ENCODE measurements at places on chromosomes 7 and 10.

DNA sequence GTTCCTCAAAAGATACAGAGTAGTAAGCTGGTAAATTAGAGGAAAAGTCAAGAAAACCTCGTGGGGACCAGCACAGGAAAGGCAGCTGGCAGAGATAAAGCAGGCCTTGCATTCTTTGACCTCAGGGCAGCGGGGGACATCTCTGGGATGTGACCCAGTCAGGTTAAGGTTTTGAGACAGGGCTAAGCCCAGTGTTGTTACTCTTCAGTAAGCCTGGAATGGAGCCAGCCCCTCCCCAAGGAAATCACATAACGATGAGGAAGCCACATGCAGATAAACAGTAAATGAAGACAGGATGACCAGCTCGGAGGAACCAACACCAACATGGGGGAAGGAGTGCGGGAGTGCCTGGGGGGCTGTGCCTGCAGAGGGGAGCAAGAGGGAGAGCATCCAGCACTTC, 99.6 kb downstream of the JAZF1 start:
- no peak for DNase-seq

DNA sequence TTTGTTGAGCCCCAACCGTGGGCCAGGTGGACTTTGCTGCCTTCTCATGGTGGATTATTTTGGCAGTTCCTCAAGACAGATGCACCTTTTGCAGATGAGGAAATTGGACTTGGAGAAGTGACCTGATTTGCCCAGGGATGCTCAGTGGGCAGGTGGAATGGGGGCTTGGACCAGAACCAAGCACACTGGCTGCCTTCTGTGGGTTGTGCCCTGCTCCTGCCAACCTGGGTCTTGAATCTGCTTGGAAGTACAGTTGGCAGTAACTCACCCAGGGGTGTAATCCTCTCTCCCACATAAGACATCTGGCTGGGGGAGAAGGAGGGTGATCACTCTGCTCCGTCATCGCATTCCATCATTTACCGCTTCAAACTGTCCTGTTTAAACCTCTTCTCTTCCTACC, 110.5 kb upstream of the GPR26 start:
- no peak for DNase-seq

- no peak for DNase-seq
These were observed 252.9 kb downstream of the SNX13 start for GRCh38 chr7:17687361-17687760.

- no peak for DNase-seq
These were observed 189.2 kb upstream of the GLI3 start for GRCh38 chr7:42426163-42426562.

- DNase-seq, result no peak
These were observed 25.7 kb upstream of the PLA2G12B start for GRCh38 chr10:72980348-72980747.

GRCh38 chr10:44981172-44982113, 2.8 kb upstream of the DEPP1 start:
- DNase-seq, result no peak

DNA sequence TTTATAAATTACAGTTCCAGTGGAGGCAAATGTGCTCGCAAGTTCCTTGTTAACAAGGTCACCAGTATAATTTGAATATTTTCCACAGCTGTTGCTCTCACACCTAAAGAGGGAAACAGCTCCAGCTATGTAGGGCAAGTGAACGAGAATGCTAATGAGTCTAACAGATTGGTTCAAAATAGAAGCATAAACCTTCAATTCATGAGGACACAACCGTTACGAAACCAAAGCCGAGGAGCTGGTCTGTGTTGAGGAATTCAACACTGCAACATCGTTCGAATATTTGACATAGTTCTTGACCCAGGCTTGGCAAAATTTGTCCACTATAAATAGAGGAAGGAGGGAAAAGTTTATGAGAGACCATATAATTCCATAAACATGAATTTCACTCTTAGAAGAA, 161.3 kb downstream of the KLF6 start:
- DNase-seq, result no peak

DNA sequence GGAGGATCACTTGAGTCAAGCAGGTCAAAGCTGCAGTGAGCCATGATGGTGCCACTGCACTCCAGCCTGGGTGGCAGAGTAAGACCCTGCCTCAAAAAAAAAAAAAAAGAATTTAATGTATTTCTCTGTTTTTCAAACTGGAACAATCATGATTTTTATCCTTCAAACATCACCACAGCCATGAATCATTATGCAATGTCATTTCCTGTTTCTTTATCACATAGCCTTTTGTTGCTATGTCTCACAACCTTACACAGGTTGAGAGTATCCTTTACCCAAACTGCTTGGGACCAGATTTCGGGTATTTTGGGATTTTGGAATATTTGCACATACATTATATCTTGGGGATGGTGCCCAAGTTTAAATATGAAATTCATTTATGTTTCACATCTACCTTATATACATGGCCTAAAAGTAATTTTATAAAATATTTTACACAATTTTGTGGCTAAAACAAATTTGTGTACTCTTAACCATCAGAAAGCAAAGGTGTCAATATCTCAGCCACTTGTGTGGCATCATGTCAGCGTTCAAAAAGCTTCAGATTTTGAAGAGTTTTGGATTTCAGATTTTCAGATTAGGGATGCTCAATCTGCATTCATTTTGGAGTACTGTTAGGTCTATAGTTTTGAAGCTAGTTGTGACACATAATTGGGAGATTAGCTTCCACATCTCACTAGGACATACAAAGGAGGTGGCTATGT, 8.2 kb downstream of the NT5C3A start:
- no peak for DNase-seq

DNA sequence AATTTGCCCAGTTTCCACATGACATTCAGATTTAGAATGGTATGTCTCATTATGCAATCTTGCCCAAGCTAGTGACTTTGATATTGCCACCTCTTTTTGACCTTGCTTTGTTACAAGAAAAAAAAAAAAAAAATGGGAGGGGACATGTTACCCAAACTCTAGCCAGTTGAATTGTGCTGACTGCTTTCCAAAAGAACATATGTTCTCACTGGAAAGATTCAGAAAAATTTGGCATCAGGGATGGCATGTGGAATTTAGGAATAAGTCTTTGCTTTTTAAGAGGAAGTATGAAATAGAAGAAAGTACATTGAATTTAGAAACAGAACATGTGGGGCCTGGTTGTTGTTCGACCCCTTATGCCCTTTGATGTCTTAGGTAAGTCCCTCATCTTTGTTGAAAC, 846.8 kb downstream of the NRG3 start:
- no peak for DNase-seq

GRCh38 chr7:74047804-74048380, 19.9 kb downstream of the ELN start:
- DNase-seq, result no peak

GRCh38 chr10:24249829-24250415, 41.0 kb downstream of the KIAA1217 start:
- DNase-seq, result no peak

DNA sequence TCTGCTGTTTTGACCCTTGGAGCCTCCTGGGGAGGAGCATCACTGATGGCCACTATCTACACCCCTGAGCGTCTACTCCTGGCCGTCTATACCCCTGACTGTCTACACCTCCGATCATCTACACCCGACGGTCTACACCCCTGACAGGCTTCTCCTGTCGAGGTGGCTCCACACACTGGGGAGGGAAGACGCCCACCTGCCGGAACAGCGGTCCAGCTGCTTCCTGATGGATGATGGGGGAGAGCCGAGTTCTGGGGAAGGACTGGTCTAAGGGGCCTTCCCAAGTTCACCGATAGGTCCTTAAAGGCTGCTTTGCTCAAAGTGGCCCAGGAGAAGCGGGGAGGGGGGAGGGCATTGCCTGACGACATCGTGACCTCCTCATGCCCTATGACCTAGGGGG, 39.4 kb downstream of the GBX1 start:
- DNase-seq, result no peak

- no peak for DNase-seq
These were observed 73.6 kb downstream of the ELFN1 start for GRCh38 chr7:1743481-1744230.

DNA sequence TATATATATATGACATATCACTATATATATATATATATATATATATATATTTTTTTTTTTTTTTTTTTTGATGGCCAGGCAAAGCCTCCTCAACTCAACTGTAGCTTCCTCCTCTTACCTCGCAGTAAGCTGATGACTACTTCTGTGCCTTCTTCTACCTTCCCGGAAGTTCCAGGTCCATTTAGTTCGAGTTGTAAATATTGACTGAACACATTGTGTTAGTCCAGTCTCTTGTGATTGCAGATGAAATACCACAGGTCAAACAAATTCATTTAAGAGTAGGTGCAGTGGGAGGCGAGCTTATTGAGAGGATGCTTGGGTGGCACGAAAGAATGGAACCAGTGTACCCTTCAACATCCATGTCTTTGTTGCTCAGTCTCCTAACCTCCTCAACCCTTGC, 144.6 kb downstream of the ST7 start:
- no peak for DNase-seq

DNA sequence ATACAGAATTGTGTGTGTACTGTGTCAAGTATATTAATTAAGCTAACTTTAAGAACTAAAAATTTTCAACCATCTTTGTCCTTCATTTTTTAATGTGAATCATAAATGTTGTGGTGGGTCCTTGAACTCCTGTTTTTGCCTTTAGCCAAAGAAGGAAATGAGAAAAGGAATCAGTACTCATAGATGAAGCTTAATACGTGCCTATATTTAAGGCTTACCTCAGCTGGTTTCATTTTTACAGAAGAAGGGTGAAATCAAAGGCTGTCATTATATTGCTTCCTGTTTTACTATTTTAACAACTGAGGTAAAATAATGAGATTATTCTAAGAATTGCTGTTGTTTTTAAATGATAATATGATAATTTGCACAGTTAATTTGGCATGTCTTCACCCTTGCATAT, 6.3 kb upstream of the SNX13 start:
- DNase-seq, result no peak

GRCh38 chr7:29349362-29349761, 154.8 kb downstream of the CHN2 start:
- DNase-seq, result no peak

DNA sequence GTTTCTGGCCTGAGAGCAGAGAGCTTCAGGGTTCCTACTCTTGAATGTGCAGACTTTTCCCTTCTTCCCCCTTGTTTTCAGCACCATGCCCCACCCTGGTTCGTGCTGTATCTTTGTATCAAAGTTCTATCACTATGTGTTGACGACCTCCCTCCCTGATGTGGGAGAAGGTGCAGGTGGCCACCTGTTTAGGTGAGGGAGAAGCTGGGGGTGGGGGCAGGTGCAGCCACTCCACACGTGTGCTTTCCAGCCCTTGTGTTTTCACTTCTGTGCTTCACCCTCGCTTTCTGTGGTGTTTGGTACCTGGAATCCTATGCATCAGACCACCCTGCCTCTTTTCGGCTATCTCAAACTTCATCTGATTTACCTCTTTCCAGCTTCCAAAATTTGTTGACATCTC, 19.6 kb upstream of the SUV39H2 start:
- no peak for DNase-seq

- no peak for DNase-seq
These were observed 28.1 kb downstream of the BLNK start for GRCh38 chr10:96243296-96243695.

GRCh38 chr7:117085275-117085674, 132.0 kb downstream of the ST7 start:
- DNase-seq, result no peak

DNA sequence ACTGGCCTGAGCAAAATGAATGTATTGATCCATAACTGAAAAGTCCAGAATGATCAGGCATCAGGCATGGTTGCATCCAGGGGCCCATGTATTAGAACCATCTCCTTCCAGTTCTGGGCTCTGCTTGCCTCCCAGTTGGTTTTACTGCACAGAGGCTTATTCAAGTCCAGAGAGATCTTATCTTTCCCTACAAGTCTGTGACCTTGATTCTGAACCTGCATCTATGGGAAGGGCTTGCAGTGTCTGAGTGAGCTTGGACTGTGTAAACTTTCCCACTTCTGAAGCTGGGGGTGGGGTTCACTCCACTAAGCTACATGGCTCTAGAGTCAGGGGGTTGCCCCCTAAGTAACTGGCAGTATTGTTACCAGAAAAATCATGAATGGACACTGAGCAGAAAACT, 136.2 kb downstream of the TCF7L2 start:
- no peak for DNase-seq

GRCh38 chr10:30811276-30812017, 181.9 kb upstream of the LYZL2 start:
- no peak for DNase-seq

DNA sequence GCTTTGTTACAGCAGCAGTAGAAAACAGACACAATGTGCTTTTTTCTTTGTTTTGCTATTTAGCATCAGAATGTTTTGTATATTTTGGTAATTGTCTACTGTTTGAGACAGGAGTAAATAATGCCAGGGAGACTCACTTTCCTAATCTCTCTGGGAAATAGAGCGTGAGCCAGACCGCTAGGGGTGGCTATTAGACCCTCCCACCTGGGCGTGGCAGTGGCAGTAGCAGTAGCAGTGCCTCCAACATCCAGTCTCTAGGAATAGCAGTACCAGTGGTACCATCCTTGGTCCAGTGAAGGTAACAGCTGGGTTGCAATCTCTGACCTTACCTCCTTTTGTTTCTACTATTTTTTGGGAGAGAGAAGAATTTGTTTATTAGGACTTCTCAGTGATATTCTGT, 165.7 kb upstream of the MAGI2 start:
- no peak for DNase-seq

GRCh38 chr10:87740254-87740655, 77.8 kb downstream of the ATAD1 start:
- DNase-seq, result no peak

- DNase-seq, result no peak
These were observed 53.0 kb upstream of the PPP1R17 start for GRCh38 chr7:31633894-31634494.

GRCh38 chr7:96691702-96692101, 17.9 kb downstream of the SEM1 start:
- no peak for DNase-seq

GRCh38 chr7:101015626-101016025, 4.3 kb upstream of the MUC17 start:
- no peak for DNase-seq

- DNase-seq, result no peak
These were observed 25.5 kb downstream of the RBM17 start for GRCh38 chr10:6114299-6114698.

- DNase-seq, result no peak
These were observed 776.1 kb upstream of the MBL2 start for GRCh38 chr10:53548664-53549063.
